ENCODE measurements at places on chromosomes 1 and 21.

- DNase-seq = no peak
Observed at GRCh38 chr1:229310833-229311232, 32.0 kb downstream of the CCSAP start.

- no peak for DNase-seq
Observed at GRCh38 chr21:17359781-17360180, 153.1 kb upstream of the CXADR start.

GRCh38 chr1:36307601-36308330, 1.6 kb downstream of the SH3D21 start:
- no peak for DNase-seq

GRCh38 chr1:227890451-227891222, 57.1 kb downstream of the WNT9A start:
- peak; percentile 52 for DNase-seq

GRCh38 chr1:204780630-204781029, 90.0 kb upstream of the NFASC start:
- no peak for DNase-seq

DNA sequence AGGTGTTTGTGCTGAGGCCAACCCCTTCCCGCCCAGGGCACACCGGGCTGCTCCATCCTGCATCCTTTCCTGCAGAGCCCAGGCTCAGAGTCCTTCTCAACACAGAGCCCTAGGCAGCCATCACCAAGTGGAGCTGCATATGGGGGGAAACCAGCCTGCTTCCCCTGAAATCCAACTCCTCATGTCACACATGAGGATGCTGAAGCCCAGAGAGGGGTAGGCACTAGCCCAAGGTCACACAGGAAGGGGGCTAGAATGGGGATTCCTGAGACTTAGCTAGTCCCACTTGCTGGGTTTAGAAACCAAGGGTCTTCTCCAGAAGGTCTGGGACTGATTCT, 5.5 kb upstream of the TNFRSF1B start:
- no peak for DNase-seq

All from islet precursor cell (in vitro differentiated cells).